H9 (cell line): ENCODE measurements at places on chromosomes 4 and X. TPM values are rescaled to one million over a fixed set of nuclear protein-coding genes. Genes with fewer than 3 reads are reported as not detected.

DNA sequence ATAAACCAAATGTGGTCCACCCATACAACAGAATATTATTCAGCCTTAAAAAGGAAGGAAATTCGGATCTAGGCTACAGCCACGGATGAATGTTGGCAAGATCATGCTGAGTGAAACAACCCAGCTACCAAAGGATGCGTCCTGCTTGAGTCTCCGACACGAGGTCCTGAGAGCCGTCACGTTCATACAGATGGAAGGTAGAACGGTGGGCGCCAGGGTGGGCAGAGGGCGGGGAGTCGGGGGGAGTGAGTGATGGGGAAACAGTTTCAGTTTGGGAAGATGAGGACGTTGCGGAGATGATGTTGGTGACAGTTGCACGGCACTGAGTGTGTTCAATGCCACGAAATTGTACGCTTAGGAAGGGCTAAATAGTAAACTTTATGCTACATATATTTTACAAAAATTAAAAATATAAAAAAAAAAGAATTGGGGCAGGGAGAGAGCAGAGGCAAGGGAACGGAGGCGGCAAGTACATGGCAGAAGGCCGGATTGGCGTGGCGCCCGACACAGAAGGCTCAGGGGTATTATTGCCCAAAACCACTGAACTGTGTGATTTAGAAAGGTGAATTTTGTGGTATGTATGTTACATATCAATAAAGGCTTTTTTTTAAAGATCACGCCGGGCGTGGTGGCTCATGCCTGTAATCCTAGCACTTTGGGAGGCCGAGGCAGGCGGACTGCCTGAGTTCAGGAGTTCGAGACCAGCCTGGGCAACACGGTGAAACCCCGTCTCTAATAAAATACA is 14.8 kb upstream of the MXD4 start:
- H3K4me1 ChIP-seq = no peaks in the 10 kb centered on the region
- no peak overlapping the region for H3K27ac ChIP-seq
- no peak for DNase-seq
- no peak overlapping the region for H3K4me3 ChIP-seq
- no peaks in the 10 kb centered on the region for H3K27me3 ChIP-seq

GRCh38 chr4:85430697-85431096 is 44.3 kb upstream of the ARHGAP24 start:
- H3K4me3 ChIP-seq = no peak overlapping the region
- H3K27ac ChIP-seq = no peak overlapping the region
- DNase-seq = no peak
- no peaks in the 10 kb centered on the region for H3K27me3 ChIP-seq
- no peaks in the 10 kb centered on the region; the same call in 1 of the 3 replicates for H3K36me3 ChIP-seq

Gene LARP1B
- total RNA-seq = 42.9 and 44.0 TPM in 2 replicates

DNA sequence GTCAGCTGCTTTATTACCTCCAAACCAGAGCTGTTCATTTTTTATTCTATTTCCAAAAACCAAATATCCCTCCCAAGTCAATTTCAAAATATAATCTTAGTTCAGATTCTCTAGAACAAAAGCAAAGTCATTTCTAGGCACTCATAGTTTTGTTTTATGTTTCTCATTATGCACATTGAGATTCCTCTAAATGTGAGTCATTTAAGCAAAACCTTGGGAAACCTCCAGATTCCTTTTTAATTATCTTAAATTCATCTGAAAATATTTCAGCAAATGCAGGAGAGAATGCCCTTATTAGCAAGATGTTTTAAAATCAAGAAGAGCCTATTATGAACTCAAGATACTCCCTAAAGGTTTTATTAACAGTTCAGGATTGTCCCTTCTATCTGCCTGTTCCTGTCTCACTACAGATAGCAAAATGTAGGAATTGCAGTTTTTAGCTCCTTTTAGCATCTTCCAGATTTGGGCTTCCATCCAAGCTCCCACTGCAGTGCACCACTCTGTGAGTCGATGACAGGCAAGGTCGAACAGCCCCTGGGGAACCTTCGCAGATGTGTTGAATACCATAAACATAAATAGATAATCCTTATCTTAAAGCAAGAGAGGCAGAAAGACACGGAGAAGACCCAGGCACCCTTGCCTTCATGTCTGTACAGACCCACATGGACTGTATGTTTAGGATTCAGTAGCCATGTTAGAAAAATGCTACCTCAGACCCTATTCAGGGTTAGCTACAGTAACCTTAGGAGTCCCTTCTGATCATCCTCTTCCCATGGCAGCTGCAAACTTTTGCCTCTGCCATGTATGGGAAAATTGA is 11.3 kb upstream of the SLC9A7 start:
- no peaks in the 10 kb centered on the region for H3K4me1 ChIP-seq
- no peak overlapping the region for H3K4me3 ChIP-seq
- no peaks in the 10 kb centered on the region; the same call in 2 of the 3 replicates for H3K36me3 ChIP-seq
- no peak overlapping the region for H3K27ac ChIP-seq
- DNase-seq = no peak

Gene CXCL10
- total RNA-seq = not detected in 2 replicates

GRCh38 chr4:781493-782216 is 44.3 kb downstream of the CPLX1 start:
- H3K27ac ChIP-seq = no peak overlapping the region
- H3K4me3 ChIP-seq = peak overlapping the region; percentile 83
- H3K27me3 ChIP-seq = peaks cover 18% of the 10 kb centered on the region; the same call in 1 of the 2 replicates
- H3K36me3 ChIP-seq = peaks cover 36% of the 10 kb centered on the region
- DNase-seq = peak; percentile 100

Gene FABP2
- not detected in 2 replicates for total RNA-seq

GRCh38 chr4:141132709-141133145 is 542 bp downstream of the RNF150 start:
- no peaks in the 10 kb centered on the region for H3K36me3 ChIP-seq
- H3K27me3 ChIP-seq = no peaks in the 10 kb centered on the region; the same call in 1 of the 2 replicates
- no peaks in the 10 kb centered on the region for H3K4me1 ChIP-seq
- peak overlapping the region; percentile 88 for H3K4me3 ChIP-seq
- H3K27ac ChIP-seq = no peak overlapping the region

Gene ODAPH
- total RNA-seq = not detected in 2 replicates

- no peak overlapping the region for H3K4me3 ChIP-seq
- no peak for DNase-seq
- H3K27me3 ChIP-seq = no peaks in the 10 kb centered on the region
- no peak overlapping the region for H3K27ac ChIP-seq
Measured at GRCh38 chr4:53346920-53347852, 18.7 kb downstream of the SCFD2 start.

DNA sequence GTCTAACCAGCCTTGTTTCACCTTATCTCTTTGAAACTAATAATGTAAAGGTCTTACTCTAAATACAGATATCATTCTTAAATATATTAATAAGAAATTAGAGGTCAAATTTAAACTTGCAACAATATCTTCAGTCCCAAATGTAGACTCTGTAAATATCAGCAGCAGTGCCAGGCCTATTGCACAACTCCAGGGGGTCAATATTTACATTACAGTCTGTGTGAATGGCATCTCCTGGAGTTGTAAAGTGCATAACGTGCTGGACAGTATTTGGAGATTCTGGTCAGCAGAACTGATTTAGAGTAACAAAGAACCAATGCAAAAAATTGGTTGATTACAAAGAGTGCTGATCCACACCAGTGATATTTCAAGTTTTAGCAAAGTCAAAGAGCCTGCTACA is 1225.9 kb downstream of the PCDH19 start:
- H3K4me3 ChIP-seq = no peak overlapping the region
- no peak for DNase-seq
- no peaks in the 10 kb centered on the region for H3K4me1 ChIP-seq
- no peaks in the 10 kb centered on the region for H3K36me3 ChIP-seq

GRCh38 chr4:145099653-145100052 is 1.5 kb downstream of the ABCE1 start:
- DNase-seq = no peak
- no peaks in the 10 kb centered on the region for H3K4me1 ChIP-seq
- H3K36me3 ChIP-seq = peaks cover 14% of the 10 kb centered on the region
- no peaks in the 10 kb centered on the region for H3K27me3 ChIP-seq

DNA sequence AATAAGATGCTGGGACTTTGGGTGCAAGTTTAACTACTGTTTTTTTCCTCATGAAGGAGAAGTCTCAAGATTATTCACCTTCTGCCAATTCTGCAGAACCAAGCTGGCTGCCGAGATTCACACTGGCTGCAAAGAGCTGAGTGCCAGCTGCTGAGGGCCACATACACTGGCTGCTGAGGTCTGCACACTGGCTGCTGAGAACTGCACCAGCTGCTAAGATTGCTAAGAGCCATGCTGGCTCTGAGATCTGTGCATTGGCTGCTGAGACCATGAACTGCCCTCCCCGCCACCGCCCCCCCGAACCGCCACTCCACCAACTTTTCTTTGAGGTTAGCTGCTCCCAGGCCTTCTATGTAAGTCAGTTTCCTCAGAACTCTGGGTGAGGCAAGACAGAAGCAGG is 330.3 kb downstream of the CBLL2 start:
- H3K4me3 ChIP-seq = no peak overlapping the region
- peaks cover 15% of the 10 kb centered on the region for H3K36me3 ChIP-seq
- no peak overlapping the region for H3K27ac ChIP-seq
- DNase-seq = no peak
- no peaks in the 10 kb centered on the region for H3K27me3 ChIP-seq

DNA sequence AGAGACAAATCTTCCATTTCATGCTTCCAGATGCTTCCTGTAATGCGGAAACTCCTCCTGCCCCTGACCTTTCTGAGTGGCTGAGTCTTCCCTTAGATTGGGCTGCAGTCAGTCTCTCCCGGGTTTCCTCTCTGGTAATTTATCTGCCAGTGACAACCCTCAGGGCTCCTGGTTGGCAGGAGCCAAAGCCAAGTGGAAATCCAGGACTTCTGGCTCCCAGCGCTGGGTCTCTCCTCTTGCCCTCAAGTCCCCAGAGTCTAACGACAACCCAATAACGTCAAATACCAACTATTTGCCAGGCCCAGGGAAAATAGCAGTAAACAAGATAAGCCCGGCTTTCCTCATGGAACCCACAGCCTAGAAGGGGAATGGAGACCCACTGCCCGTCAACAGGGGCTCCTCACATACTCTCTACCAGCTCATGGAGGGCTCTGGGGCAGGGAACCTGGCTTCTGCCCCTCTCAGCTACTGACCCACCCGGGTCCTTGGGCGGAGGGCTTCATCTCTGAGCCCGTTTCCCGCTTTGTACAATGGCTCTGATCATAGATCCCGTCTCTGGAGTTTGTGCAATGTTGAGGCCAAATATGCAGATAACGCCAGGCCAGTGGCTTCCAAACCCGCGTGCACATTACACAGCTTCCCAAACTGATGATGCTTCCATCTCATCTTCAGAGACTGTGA is 1.1 kb upstream of the TBC1D14 start:
- no peak overlapping the region for H3K27ac ChIP-seq
- DNase-seq = no peak
- no peaks in the 10 kb centered on the region for H3K27me3 ChIP-seq
- peak overlapping the region; percentile 75 for H3K4me3 ChIP-seq
- no peaks in the 10 kb centered on the region for H3K36me3 ChIP-seq

GRCh38 chr4:52550186-52550585 is 108.9 kb downstream of the USP46 start:
- no peak overlapping the region for H3K27ac ChIP-seq
- no peak overlapping the region for H3K4me3 ChIP-seq
- no peaks in the 10 kb centered on the region for H3K27me3 ChIP-seq
- no peaks in the 10 kb centered on the region for H3K36me3 ChIP-seq
- DNase-seq = no peak
- peaks cover 3% of the 10 kb centered on the region; the same call in 1 of the 2 replicates for H3K4me1 ChIP-seq

DNA sequence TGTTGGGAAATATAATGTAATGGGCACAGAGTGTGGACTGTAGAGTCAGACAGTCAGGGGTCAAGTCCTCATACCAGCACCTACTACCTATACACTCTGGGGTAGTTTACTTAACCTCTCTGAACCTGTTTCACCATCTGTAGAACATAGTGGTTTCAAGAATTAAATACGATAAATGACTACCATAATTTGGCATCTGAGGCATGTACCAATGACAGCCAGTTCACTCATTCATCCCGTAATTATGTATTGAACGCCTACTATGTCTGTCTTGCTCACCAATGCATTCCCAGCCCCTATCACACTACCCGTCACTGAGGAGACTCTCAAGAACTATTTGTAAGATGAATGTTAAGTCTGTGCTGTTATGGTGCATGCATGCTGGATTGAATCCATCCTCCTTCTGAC is 2.0 kb upstream of the FGB start:
- H3K4me3 ChIP-seq = no peak overlapping the region
- no peaks in the 10 kb centered on the region for H3K36me3 ChIP-seq
- H3K4me1 ChIP-seq = no peaks in the 10 kb centered on the region

- no peaks in the 10 kb centered on the region for H3K27me3 ChIP-seq
- no peak overlapping the region for H3K27ac ChIP-seq
- no peak for DNase-seq
- no peaks in the 10 kb centered on the region; the same call in 2 of the 3 replicates for H3K36me3 ChIP-seq
- H3K4me3 ChIP-seq = peak overlapping the region; percentile 91; the same call in 2 of the 3 replicates
Measured at GRCh38 chrX:38327775-38328081, 419 bp upstream of the RPGR start.

DNA sequence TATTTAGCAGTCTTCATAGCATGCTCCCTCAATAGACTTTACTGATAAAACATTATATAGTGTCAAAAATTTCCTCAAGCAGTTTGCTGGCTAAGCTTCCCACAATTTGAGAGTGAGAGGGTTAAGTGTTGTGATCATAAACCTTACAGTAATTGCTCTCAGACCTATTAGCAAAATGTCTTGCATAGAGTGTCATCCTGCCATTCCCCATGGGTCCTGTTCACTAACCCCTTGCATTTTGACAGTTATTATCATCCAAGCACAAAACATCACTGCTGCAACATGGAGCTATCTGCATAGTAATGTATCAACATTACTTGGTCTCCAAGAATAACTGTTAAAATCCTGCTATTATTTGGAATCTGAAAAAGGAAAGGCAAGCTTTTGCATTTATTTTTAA is 196.1 kb upstream of the GK2 start:
- no peaks in the 10 kb centered on the region for H3K4me1 ChIP-seq
- DNase-seq = no peak
- H3K27ac ChIP-seq = no peak overlapping the region
- no peaks in the 10 kb centered on the region for H3K36me3 ChIP-seq
- no peaks in the 10 kb centered on the region for H3K27me3 ChIP-seq
